ENCODE measurements at places on chromosomes 6 and 20.

DNA sequence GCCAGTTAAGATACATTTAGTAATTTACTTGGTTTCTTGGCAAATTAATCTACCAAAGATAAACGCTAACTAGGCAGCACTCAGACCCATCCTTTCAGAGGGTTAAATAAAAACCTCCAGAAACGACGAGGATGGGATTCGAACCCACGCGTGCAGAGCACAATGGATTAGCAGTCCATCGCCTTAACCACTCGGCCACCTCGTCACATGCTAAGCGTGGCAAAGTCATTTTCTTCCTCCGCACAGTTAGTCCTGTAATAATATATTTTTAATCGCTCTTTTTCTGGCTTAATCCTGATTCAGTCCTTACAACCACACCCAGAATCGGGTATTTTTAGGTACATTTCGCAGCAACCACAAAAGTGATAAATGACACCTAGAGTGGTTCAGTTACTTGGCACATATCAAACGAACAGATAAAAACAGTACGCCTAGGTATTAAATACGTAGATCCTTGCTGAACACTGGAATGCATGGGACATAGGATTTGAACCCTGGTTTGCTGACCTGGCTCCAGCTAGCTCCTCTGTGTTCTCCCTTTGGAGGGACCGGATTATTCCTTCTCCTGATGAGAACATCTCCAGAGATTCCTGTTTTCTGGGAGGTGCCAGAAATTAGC, 71.6 kb downstream of the GPX5 start:
- no peak for DNase-seq

- no peak for DNase-seq
Observed at GRCh38 chr6:32885698-32886286, 31.8 kb downstream of the PSMB9 start.

DNA sequence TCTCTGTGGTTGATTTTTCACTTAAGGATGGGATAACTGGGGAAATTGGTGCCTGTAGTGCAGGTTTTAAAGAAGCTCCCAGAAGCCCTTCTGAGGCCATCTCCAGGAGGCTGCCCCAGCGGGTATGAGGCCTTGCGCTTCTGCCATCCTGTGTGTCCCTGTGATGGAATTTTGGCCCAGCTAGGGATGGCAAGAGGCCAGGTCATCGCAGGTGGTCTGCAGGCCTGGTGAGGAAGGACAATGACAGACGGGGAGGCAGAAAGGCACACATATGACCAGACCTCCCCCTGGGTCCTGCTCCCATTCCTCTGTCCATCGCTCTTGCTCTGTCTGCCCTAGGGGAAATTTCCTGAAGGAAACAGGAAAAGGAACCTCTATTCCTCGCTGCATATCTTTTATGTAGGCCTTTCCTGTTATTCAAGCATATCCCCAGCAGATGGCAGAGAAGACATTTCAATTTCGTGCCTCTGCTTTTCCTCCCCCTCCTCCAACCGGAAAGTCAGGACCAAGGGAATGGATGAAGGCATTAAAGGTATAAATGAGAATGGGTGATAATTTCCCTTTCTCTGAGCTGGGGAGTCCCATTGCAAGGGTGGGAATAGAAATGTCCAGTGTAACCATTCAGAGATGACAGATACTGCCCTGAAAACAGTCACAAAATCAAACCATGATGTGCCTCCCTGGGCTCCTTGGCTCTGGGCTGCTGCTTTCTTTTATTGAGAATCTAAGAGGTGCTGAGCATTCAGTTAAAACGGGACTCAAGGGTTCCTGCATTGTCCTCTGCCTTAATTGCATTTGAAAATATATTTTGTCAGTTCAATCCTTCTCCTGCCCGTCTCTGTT, 17.6 kb upstream of the HLA-F start:
- DNase-seq, result no peak

DNA sequence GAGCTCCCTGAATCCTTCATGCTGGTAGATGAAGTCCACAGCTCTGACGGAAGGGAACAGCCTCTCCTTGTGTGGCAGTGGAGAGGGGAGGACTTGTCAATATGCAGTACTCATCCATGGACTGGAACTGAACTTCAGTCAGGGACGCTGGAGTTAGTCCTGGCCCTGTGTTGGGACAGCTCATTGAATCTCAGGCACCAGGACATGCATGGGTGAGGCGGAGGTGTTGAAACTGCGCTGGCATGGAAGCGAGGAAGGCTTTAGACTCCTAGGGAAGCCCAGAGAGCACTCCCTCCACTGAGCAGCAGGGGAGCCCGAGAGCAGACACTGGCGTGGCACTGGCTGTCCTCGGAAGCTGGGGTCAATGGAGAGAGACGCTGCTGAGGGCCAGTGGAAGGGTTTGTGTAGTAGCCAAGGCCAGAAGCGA, 161.3 kb upstream of the GGTLC1 start:
- no peak for DNase-seq

GRCh38 chr6:132971676-132972075, 157.3 kb downstream of the RPS12 start:
- no peak for DNase-seq

GRCh38 chr6:137361701-137362100, 132.5 kb downstream of the OLIG3 start:
- DNase-seq, result no peak

- no peak for DNase-seq
Observed at GRCh38 chr20:7571521-7572055, 368.7 kb downstream of the HAO1 start.

- DNase-seq, result no peak
Observed at GRCh38 chr6:46507426-46507825, 16.2 kb upstream of the RCAN2 start.

- DNase-seq, result no peak
Observed at GRCh38 chr6:3266170-3266569, 7.4 kb downstream of the PSMG4 start.

DNA sequence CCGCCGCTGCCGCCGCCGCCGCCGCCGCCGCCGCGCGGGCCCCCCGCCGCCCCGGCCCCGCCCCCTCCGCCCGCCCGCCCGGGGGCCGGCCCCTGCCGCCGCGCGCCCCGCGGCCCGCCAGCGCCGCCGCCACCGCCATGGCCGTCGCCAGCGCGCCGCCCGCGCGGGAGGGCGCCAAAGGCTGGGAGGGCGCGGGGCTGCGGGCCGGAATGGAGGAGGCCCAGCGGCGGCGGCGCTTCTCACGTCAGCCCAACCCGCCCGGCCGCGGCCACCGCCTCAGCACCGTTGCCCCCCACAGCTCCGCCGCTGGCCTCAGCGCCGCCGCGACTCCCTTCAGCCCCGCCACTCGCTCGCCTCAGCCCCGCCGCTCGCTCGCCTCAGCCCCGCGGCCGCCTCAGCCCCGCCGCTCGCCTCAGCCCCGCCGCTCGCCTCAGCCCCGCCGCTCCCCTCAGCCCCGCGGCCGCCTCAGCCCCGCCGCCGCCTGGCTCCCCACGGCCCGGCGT, 258 bp downstream of the PHF10 start:
- peak; percentile 33 for DNase-seq

- no peak for DNase-seq
Observed at GRCh38 chr6:36345681-36346466, 9.2 kb upstream of the BNIP5 start.

GRCh38 chr6:96116674-96117073, 100.9 kb downstream of the FUT9 start:
- no peak for DNase-seq

- no peak for DNase-seq
Observed at GRCh38 chr20:5073660-5074231, 46.0 kb downstream of the PCNA start.

DNA sequence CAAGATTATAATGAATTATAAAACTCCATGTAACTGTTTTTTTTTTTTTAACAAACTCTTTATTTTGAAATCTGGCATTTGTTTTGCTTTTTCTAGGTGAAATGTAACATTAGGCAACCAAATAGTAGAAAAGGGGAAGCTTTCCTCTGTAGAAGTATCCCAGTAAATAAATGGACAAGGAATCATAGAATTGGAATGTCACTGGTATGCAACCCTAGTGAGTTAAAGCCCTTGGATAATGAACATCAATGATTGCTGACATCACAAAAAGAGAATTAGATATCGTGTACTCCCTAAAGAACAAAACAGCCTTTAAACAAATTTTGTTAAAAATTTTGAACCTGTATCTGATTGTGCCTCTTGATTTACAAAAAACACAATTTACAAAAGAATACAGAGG, 93.9 kb upstream of the OGFRL1 start:
- DNase-seq, result no peak
